ENCODE measurements at places on chromosomes 2 and 18.

GRCh38 chr2:172249986-172250385 lies 147.3 kb upstream of the DLX2 start:
- DNase-seq: no peak

GRCh38 chr18:76398295-76398694 lies 96.7 kb downstream of the ZNF516 start:
- no peak for DNase-seq

GRCh38 chr18:45373286-45373880 lies 241.9 kb upstream of the SLC14A2 start:
- no peak for DNase-seq

- no peak for DNase-seq
These were observed 10.8 kb upstream of the MYO1B start for GRCh38 chr2:191234376-191234775.

GRCh38 chr2:43906448-43907109 lies 67.8 kb downstream of the ABCG8 start:
- no peak for DNase-seq

DNA sequence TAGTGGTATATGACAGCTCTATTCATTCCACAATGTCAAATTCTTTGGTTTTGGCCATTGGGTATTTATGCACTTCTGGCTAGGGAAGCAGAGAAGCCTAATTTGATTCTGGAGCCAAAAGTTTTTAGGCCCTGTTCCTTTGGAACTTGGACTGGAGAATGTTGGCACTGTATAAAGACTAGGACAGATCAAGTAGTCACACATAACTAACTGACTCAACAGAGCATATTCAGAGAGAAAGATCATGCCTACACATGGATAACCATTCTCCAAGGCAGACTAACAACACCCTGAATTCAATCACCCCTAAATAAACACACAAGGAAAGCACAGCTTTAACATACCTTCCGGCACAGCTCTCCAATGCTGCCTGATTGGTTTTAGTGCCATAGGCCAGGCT lies 62.9 kb downstream of the ARHGAP15 start:
- DNase-seq: no peak

DNA sequence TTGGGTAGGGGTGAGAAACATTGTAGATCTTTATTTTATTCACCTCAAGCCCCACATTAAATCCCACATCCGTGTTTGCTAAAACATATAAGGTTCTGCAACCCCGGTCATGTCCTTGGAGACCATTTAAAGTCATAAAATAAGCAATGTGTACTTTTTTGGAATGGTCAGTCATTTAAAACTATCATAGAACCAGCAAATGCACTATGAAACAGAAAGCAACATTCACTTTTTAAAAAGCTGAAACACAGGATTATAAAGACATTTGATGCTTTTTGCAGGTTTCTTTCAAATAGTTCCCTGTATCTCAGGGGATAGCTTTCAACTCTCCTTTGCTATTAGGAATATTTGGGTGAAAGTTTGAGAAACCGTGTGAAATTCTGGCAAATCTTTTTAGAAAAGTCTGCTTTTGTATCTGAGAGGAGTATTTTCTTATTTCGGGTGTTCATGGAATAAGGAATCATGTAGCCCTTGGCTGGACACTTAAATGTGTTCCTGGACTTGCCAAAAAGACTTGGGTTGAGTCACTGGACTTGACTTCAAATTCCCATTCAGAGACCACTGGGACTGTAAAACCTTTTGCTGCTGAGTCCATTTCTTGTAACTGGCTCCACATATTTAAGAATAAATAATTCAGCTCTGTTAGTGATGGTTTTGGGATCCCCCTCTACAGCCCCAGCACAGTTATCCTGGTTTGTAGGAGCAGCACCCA lies 5.9 kb upstream of the CETN1 start:
- DNase-seq: no peak

DNA sequence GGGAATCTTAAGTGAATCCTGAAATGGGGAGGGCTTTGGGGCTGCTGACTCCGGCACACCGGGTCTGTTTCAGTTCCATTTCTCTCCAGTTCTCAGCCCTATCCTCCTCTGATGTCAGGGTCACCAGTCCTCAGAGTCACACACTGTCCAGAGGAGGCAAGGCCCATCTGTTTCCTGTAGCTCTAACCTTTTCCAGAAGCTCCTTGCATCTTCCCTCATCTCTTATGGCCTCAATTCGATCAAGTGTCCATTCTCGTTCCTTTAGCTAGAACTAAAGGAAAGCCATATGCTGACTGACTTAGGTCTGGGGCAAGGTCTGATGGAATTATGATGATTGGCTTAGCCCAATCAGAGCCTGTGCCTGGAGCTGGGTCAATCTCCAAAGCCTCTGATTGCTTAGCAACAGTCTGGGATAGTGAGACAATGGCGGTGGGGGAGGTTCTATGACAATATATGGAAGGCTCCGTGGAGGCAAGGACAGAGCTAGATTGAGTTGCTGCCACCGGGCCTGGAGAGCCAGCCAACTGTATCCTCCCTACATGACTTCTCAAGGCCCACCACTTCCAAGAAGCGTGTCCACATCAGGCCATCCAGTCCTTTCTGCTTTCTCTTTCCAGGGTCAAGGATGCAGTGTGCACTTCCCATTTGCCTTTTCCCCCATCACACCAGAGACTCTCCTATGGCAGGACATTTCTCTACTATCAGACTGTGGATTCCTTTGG lies 5.2 kb downstream of the ANKRD53 start:
- no peak for DNase-seq

DNA sequence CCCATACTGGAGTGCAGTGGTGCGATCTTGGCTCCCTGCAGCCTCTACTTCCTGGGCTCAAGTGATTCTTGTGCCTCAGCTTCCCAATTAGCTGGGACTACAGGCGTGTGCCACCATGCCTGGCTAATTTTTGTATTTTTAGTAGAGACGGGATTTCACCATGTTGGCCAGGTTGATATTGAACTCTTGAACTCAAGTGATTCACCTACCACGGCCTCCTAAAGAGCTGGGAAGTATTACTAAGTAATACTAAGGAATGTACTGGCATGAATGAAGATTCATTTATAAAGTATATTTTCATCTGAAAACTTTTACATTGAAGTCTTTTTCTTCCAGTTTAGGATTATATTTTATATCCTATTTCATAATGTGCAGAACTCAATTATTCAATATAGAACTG lies 38.1 kb downstream of the NUP35 start:
- no peak for DNase-seq

- no peak for DNase-seq
These were observed 2.0 kb upstream of the MYT1L start for GRCh38 chr2:2333076-2333475.

- no peak for DNase-seq
These were observed 189.6 kb upstream of the SP5 start for GRCh38 chr2:170525566-170525900.

- no peak for DNase-seq
These were observed 49.2 kb upstream of the ASPRV1 start for GRCh38 chr2:70010576-70011111.

GRCh38 chr2:158998551-158999248 lies 30.3 kb downstream of the TANC1 start:
- DNase-seq: no peak

DNA sequence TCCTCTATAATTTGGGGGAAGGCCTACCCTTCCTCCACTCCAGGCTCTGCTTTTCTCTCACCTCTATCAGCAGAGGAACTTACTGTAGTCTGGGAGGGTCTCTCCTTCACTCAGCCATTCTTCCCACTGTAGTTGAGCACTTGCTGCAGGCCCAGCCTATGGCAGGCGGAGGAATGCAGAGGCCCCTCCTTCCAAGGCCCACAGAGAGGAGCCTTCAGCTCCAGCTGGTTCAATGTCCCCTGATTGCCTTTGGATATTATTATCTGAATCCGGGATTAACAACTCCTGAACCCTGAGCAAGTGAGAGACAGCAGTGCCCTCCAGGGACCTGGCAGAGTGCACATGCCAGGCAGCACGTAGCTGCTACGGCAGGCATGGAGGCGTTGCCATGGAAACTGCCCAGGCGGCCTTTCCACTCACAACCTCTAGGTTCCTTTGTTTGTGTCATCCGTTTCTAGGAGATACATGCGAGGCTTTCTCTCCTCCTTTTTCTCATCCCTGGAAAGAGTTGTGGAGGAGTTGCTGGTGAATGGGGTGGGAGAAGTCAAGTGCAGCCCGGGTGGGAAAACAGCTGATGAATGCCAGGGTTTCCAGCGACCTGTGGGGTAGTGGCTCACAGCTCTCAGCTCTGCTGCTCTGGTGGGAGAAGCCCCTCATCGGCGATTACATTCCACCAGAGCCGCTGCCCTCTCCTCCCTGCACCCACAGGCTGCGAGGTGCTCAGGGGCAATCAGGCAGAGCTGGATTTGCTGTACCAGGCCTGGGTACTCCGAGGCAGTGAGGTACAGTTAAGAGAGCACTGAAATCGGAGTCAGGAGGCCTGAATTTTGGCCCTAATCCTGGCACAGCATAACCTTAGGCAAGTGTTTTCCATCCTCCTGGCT lies 55.3 kb upstream of the HK2 start:
- DNase-seq: no peak

- peak; percentile 62 for DNase-seq
These were observed 96.2 kb downstream of the CABLES1 start for GRCh38 chr18:23231340-23232021.

GRCh38 chr2:61272421-61273070 lies 110.6 kb downstream of the C2orf74 start:
- DNase-seq: no peak

GRCh38 chr2:191626497-191627151 lies 51.3 kb upstream of the NABP1 start:
- no peak for DNase-seq

- DNase-seq: no peak
These were observed 324.0 kb downstream of the TXNL1 start for GRCh38 chr18:56314396-56314795.

DNA sequence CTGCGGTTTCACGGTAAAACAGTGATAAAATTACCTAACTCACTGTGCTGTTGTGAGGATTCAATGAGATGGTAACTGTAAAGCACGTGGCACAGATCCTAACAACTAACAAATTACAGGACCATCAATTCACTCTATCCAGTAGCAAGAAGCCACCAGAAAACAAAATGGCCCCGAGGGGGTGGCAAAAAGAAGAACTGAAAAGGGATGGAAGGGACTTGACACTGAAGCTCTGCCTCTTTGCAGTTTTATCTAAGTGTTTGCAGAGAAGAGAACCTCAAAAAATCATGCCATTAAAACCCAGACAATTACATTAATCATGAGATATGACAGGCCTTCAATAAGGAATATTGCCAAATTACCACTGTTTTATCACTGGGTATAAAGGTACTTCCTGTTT lies 46.7 kb downstream of the IRS1 start:
- no peak for DNase-seq

DNA sequence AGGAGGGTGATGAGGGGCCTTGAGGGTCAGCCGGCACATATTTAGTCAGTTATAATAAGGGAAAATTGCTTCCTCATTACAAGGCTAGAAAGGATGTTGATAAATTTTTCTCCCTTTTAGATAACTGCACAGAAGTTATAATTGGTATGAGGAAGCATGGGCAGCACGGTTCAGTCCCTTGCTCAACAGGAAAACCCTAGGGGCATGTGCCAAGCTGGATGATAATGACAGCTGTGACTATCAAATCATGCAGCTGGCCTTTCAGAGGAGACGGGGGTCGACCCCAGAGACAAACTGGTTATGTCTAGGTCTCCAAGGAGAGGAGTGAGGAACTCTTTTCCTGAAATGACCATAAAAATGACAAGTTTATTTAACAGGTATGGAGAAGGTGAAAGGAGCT lies 448.1 kb upstream of the VRK2 start:
- DNase-seq: no peak

DNA sequence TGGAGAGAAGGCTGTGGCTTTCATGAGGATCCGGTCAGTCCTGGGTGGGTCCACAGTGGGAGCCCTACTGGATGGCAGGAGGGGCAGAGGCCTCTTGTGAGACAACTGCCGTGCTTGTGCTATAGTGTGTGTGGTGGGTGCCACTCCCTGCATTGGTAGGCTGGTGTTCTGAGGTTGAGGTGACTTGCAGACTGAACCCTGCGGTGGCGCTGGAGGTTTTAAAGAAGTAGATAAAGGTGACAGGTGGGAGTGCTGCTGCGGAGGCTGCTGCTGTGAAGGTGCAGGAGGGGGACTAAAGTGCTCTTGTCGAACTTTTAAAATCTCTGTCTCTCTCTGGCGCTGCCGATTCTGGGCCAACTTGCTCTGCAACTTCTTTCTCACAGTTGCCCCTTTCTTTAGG lies 29.7 kb downstream of the INO80D start:
- DNase-seq: no peak

- DNase-seq: no peak
These were observed 61.3 kb downstream of the LONRF2 start for GRCh38 chr2:100260712-100261620.

GRCh38 chr2:233807966-233808935 lies 30.1 kb downstream of the MROH2A start:
- DNase-seq: no peak

DNA sequence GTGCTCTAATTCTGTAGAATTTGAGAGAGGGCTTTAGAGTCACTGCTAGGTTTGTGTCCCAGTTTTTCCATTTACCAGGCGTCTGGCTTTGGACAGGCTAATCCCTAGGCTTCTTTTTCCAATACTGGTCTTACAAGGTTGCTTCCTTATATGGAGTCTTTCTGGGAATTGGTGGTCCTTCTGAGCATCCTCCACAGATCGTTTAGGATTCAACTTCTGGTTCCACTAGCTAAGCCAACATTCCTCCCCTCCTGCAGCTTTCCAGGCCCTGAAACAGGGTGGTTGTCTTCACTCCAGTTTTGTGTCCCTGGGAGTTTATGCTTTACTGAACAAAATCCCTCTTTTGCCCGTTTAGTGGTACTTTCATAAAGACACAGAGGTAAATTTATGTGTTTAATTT lies 170.6 kb downstream of the CERS6 start:
- DNase-seq: no peak

GRCh38 chr2:12613137-12613835 lies 103.5 kb upstream of the TRIB2 start:
- no peak for DNase-seq

DNA sequence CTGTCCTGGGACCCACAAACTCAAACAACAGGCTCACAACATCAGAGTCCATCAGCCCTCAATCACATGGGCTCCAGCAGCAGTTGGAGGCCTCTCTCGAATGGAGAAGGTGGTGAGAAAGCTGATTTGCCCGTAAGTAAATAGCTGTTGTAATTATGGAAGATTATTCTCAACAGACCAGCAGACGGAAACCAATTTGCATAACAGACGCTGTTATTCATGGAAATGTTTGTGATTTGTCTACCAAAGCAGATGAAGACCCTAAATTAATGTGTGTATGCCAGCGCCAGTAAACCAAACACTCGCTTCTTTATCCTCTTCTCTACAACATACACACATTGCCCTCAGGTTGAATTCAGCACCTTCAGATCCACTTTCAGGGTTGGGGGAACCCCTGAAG lies 23.4 kb upstream of the GALNT14 start:
- no peak for DNase-seq
